Renal pelvis (tissue), 12 donors: ENCODE measurements at places on chromosomes 5 and 9.

- no peak for DNase-seq
Observed at GRCh38 chr5:34869256-34869655, 30.3 kb downstream of the TTC23L start.

- DNase-seq = no peak
Observed at GRCh38 chr5:2000591-2000990, 117.9 kb upstream of the IRX4 start.

DNA sequence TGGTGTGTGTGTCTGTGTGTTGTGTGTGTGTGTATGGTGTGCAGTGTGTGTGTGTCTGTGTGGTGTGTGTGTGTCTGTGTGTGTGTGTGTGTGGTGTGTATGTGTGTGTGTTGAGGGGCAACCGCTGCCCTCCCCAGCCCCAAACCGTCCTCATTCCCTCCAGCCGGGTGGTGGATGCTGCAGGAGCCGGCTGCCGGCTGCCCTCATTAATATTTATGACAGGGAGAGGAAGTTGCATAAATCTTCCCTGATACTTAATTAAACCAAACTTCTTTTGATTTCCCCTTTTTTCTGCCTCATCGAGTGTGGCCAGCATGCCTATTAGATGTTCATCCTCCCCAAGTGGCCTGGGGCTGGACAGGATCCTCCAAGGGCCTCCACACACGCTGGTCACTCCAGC, 121.4 kb upstream of the MVB12B start:
- peak; percentile 14 for DNase-seq

DNA sequence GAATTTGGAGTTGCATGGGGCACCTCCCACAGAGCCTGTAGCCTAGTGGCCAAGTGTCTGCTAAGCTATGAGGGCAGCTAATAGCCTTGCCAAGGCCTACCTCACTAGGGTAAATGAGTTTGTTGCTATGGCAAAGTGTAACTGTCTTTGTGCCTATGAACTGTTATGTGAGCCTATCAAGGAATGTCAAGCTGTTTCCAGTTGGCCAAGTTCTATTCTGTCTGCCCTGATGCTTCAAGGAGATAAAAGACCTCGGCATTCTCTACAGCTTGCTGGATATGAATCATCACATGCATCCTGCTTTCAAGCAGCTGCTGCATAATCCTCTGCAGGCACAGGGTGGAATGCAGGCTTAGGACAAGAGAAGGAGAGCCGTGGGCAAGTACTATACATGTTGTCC, 69.8 kb upstream of the CCDC112 start:
- no peak for DNase-seq

DNA sequence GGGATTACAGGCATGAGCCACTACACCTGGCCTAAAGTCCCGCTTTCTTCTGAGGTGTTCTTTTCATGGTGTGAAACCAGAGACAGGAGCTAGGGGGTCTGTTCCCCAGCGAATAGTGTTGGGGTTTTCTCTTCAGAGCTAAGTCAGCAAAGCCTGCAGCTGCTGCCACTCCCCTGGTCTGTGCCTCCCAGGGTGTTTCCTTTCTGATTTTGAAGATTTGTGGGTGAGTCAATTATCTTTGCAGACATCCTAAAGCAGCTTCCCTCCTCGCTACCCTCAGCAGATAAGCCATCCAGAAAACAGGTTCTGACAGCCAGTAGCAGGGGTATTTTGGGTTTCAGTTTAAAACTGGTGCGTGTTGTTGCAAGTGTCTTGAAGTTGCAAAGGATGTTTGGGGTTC, 72.0 kb upstream of the IQGAP2 start:
- no peak for DNase-seq

- DNase-seq = no peak
Observed at GRCh38 chr9:2729003-2729402, 11.7 kb downstream of the KCNV2 start.

DNA sequence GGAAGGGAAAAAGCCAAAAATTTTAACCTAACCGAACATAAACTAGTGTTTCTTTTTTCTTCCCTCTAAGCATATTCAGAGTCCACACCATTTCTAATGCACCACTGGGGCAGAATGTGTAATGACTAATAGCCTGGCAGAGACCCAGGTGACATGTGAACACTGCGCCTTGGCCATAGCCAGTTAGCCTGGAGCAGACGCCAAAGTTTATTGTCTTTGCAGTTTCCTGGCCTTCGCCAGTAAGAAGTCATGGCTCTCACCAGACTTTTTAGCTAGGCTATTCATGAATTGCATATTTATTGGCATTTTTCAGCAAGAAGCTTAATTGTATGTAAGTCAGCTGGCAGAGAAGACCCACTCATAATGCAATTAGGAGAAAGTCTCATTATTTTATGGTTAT, 182.8 kb upstream of the SLC27A6 start:
- no peak for DNase-seq

- DNase-seq = no peak
Observed at GRCh38 chr5:133662578-133662977, 50.2 kb upstream of the FSTL4 start.

DNA sequence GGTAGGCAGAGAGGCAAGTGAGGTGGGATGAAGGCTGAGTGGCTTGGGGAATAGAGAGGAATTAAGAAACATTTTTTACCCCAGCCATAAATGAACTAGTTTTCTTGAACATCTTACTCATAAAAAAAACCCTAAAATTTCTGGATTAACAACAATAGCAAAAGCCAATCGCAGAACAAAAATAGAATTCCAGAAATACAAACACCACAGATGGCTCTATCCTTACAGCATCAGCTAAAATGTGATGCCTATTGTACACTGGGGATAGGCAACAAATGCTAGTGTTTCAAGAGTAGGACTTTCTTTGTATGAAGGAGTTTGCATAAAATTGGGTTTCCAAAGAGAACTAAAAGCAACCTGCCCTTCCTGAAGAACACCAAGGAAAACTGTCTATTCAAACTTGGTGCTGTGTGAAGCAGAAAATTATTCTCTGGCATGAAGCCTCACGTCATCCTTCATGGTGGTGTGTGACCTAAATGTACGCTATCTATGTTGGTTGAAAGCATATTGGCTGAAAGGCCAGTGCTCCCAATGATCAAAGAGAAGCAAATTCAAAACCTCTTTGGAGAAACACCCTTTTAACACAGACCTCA, 82.9 kb downstream of the JAKMIP2 start:
- no peak for DNase-seq

DNA sequence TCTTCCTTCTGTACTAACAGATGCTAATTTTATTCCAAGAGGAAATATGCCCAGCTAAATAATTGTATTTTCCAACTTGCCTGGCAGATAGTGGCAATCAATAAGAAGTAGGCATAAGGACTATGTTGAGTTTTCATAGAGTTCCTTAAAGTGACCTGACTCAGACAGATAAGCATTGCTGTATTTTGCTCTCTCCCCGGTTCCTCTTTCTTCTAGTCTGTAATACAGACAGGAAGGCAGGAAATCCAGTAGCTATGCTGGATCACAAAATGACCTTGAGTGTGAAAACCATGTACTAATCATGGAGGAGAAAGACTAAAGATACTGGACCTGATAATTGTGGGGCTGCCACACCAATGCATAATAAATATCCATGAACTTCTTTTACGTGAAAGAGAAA, 701.7 kb downstream of the CETN3 start:
- no peak for DNase-seq

- DNase-seq = no peak
Observed at GRCh38 chr9:72954431-72955125, 1.7 kb upstream of the ALDH1A1 start.

- DNase-seq = no peak
Observed at GRCh38 chr5:121797681-121798518, 53.8 kb upstream of the FTMT start.

DNA sequence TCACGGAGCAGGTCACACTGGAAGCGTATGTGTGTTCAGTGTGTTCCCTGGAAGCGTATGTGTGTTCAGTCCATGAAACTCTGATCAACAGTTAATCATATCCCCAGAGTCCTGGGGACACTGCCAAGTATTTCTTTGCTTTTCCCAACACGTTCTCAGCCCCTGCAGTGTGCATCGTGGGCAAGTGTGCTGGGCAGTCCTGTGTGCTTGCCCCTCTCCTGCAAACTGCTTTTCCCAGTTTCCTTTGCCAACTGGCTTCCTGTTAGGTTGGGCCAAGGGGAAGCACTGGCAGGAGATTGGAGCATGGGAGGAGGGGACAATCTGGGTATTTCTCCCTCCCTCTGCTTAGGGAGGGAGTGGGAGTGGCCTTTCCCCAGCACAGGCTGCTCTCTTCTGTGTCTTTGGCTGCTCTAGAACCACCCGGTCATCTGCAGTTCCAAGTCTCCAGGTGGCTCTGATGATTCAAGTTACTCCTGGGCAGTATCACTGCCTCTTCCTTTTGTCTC, 36.8 kb upstream of the NEK6 start:
- no peak for DNase-seq

GRCh38 chr9:116700882-116701865, 14.1 kb downstream of the TRIM32 start:
- no peak for DNase-seq

DNA sequence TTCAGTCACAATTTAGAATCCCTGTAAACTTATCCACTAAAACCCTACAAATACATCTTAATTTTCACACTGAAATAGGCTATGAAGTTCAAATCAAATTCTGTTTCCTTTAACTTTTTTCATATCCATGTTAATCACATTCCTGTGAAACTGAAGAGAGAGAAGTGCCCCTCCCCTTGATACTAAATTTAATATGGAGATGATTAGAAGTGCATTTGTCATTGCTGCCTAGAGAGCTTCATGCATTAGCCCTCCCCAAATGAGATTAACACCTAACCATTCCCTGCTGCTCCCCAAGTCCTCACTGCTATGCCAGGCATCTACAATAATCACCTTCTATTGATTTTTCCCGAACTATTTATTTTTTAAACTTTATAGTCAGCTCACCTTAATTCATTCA, 85.1 kb upstream of the SPOCK1 start:
- DNase-seq = no peak

DNA sequence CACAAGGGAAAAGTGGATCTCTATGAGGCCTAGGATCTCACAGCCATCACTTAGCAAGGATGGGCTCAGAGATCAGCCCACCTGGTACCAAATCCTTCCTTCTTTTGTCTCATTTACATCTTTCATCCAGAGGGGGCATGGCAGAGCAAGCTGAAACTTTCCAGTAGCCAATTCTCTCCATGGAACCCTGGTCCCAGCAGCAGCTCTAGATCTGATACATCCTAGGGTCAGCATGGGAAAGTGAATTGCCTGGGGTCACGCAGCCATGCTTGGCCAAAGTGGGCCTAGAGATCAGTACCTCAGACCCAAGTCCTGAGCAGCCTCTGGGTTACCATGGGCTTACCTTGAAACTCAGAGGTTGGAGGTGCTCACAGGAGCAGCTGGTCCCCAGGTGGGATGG, 170.5 kb downstream of the GABBR2 start:
- DNase-seq = no peak

- peak; percentile 62 for DNase-seq
Observed at GRCh38 chr5:150485693-150486401, 22.1 kb upstream of the NDST1 start.

GRCh38 chr9:136984464-136985026, 1.8 kb downstream of the LCNL1 start:
- no peak for DNase-seq

DNA sequence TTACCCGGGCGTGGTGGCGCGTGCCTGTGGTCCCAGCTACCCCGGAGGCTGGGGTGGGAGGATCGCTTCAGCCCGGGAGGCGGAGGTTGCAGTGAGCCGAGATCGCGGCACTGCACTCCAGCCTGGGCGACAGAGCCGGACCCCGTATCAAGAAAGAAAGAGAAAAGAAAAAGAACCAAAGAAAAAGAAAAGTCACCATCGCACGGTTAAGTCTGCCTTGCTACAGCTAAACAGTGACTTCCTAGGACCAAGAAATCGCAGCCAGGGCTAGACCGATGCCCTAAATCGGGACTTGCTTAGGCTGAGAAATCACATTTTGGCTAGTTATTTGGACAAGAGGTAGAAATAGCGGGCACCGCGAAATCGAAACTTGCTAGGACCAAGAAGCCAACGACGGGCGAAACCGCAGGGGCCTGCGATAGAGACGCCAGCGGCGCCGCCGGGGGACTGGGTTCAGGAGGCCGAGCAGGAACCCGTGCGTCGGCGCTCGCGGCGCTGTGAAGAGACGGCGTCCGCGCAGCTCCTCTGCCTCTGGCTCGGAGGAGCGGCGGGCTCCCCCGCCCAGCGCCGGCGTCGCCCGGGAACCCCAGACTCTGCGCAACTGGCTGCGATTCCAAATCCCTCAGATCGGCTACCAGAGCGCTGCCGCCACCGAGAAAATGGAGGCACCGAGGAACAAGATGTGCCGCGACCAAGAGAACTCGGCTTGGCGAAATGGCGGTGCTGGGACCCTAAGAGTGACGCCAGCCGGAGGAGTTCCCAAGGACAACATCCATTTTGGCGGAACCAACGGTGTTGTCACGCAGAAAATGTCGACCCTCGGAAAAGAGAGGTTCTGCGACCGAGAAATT, 26.1 kb upstream of the ANXA2R start:
- peak; percentile 60 for DNase-seq

DNA sequence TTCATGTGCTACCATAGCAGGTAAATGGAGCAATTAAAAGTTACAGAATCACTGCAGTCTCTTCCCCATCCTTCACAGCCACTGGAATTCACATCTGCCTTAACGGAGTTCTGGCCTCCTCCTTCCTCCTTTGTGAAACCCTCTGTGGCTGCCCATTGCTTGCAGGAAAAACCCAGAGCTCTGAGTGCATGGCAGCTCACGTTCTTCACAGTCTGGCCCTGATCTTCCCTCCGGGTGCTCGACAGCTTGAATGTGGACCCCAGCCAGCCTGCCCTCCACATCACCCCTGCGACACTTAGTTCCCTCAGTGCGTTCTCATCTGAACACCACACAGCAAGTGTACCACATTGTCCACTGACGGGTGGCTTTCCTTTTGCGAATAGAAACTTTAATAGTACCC, 63.2 kb upstream of the RUFY1 start:
- DNase-seq = no peak

GRCh38 chr9:11312966-11313365, 700.2 kb upstream of the PTPRD start:
- peak; percentile 9 for DNase-seq

- peak; percentile 85 for DNase-seq
Observed at GRCh38 chr9:69120380-69121154, 53.5 kb upstream of the TJP2 start.

- DNase-seq = no peak
Observed at GRCh38 chr5:170301981-170302652, 4.5 kb upstream of the LCP2 start.

- no peak for DNase-seq
Observed at GRCh38 chr5:169374111-169374510, 73.2 kb upstream of the SLIT3 start.

- no peak for DNase-seq
Observed at GRCh38 chr5:179322071-179323025, 22.9 kb downstream of the ADAMTS2 start.

GRCh38 chr5:89566340-89566739, 683.4 kb upstream of the MEF2C start:
- no peak for DNase-seq
